ENCODE measurements at places on chromosomes 6 and 20.

DNA sequence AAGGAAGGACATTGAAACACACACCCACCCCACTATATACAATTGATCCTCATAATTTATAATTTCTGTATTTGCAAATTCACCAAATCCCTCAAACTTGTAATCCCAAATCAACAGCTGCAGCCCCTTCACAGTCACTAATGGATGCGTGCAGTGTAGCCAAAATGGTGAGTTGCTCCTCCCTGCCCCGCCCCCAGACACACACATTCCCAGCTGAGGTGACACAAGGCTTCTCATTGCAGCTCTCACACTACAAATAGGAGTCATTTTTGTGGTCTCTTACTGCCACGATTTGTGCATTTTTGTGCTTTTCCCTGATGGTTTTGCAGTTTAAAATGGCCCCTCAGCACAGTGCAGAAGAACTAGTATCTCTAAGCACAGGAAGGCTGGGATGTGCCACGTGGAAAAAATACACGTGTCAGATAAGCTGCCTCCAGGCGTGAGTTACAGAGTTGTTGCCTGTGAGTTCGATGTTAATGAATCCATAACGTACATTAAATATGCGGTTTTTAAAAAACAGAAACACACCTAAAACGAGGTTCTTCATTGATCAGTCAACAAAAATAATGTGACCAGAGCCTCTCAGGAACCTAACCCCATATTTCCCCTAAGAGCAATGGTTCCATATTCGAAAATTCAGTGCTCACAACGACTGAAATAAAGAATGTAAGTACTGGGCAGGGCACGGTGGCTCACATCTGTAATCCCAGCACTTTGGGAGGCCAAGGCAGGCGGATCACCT lies 8.2 kb downstream of the ATP9A start:
- no peak for DNase-seq

- DNase-seq: no peak
Observed at GRCh38 chr20:41379551-41379950, 12.9 kb upstream of the EMILIN3 start.

DNA sequence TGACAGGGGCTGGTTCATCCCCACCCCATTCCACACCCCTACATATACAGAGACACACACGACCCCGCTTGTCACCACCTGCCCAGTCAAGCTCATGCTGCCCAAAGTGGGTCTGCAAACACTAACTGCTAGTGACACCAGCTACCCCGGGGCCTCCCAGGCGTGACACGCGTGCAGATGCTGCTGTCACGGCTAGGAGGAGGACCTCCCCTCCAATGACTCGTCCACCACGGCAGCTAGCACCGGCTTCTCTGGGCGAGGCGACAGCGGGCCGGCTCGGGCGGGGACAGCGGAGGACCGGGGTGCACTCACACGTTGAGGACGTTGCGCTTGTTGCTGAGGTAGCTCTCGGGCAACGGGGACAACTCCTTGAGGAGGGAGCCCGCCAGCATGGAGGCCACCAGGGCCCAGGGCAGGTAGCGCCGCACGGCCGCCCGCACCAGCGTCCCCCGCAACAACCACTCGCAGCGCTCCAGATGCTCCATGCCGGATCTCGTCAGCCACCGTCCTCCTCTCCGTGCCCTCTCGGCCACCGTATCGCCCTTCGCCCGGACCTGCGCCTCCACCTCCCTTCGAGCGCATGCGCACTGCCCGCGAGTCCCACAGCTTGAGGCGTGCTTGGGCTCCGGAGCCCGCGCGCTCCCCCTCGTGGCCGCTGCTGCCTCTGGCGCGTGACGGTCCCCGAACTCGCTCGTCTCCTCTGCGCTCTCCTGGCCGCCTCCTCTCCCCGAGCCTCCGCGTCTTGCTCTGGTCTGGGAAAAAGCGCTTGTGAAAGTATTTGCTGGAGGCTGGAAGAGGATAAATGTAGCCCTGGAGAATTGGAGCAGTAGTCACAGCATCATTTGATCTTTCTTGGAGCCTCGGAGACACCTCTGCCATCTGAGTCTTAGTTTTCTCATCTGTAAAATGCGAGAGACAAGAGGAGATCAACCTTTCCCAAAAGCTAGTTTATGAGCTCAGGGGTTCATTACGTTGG lies at the start of gene FITM2:
Gene FITM2 (minus strand): TSS at position 539 of the 976 bp plus-strand sequence. CDS start 54 bp downstream, at position 485.
- DNase-seq: peak; percentile 95

DNA sequence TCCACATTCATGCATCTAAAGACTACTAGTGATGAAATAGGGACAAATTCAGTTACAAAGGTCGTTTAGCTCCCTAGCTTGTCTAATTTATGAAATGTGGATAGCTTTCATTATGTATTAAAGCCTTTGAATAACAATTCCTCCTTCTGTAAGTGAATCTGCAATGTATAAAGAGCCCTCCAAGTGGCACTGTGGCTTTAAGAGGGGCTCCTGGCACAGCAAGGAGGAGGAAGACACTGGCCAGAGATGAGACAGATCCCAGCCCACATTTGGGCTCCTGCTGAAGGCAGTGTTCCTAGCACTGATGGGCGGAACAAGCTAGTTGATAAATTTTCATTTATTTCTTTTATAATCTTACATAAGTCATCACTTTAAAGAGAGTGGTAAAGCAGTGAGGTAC lies 17.6 kb upstream of the FUCA2 start:
- no peak for DNase-seq

DNA sequence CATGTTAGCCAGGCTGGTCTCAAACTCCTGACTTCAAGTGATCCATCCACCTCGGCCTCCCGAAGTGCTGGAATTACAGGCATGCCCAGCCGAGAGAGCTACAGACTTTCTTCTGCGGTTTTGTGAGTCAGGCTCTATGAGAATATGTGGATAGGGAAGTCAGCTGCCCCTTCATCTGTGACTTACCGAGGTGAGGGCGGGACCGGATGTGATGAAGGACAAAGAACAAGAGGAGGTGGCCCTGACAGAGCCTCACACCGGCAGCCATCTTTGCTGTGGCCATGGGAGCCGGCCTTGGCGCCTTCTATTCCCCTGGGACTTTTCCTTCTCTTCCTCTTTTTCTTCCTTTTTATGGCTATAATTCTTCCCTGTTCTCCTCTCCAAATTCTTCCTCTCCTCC lies 67.0 kb downstream of the IYD start:
- no peak for DNase-seq

GRCh38 chr6:161434921-161435747 lies 161.3 kb upstream of the AGPAT4 start:
- DNase-seq: peak; percentile 93

DNA sequence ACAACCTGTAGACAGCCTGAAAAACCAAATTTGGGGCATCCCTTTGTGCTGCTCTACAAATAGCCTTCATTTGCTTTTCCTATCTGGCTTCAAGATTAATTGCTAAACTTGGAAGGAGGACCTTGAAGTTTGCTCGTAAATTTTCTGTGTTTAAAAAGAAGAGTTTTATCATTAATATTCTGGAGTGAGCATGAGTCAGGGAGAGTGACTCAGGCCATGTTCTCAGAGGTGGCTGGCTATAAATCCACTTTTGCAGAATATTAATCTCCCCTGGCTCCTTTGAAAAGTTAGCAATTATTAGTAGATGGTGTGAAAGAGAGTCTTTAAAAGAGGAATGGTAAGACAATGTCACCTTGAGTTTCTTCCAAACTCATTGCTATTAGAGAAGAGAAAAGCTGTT lies 91.0 kb downstream of the ANKEF1 start:
- DNase-seq: no peak
